ENCODE measurements at places on chromosomes 6 and 20.

GRCh38 chr6:105573556-105573955, 170.7 kb upstream of the PREP start:
- no peak for DNase-seq

GRCh38 chr20:60219984-60220562, 261.9 kb downstream of the CDH26 start:
- no peak for DNase-seq

GRCh38 chr6:165732696-165733488, 69.9 kb upstream of the PDE10A start:
- DNase-seq, result no peak

GRCh38 chr6:53573299-53573698, 28.4 kb upstream of the GCLC start:
- no peak for DNase-seq

DNA sequence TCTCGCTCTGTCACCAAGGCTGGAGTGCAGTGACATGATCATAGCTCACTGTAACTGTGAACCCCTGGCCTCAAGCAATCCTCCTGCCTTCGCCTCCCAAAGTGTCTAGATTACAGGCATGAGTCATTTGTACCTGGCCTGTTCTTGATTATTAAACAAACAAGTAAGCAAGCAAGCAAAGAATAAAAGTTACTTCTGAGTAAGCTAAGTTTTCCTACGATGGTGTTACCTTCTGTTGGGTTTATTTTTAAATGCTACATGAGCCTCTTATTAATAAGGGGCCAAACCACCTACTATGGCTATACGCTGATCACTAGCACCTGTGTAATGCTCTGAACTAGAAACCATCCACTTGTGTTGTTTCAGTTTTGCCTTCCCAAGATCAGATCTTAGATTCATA, 50.8 kb downstream of the IL22RA2 start:
- DNase-seq, result no peak

- no peak for DNase-seq
Measured at GRCh38 chr6:1700278-1700967, 90.7 kb downstream of the FOXC1 start.

DNA sequence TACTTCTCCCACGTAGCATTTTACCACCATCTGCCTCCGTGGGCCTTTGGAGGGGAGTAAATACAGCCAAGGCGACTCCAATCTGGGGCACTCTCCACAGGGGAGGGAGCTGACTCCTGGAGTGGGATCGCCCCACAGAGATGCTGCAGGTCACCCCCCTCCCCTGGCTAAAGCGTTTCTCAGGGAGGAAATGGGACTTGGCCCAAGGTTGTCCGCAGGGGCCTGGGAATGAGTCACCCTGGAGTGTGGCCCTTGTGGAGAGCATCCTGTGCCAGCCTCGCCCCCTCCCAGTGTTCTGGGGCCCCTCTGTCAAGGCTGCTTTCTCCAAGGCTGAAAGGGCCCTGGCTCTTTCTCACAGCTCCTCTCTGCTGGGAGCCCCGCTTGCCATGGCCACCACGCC, 84.5 kb upstream of the QKI start:
- DNase-seq, result no peak

Data from gastrocnemius medialis (tissue), 4 donors.